ENCODE measurements at places on chromosomes 6 and 20.

DNA sequence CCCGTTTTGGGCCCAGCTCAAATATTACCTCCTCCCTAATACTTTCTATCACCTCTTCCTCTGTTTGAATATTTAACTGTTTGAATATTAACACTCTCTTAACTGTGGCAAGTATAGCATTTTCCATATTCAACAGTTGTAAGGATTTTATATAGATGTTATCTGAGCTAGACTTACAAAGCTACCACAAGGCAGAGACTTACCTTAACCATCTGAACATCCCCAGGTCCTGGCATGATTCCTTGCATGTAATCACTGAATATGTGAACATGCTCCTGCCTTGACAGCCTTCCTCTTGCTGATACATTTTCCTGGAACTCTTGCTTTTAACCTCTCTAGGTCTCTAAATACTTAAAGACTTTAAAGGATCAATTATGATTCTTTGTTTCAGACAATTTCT is 182.4 kb downstream of the MCHR2 start:
- DNase-seq = no peak

- no peak for DNase-seq
Measured at GRCh38 chr6:43828711-43829110, 58.7 kb downstream of the VEGFA start.

GRCh38 chr20:22562620-22563019 is 21.8 kb downstream of the FOXA2 start:
- no peak for DNase-seq

- no peak for DNase-seq
Measured at GRCh38 chr20:63963348-63963741, 6.4 kb downstream of the ZNF512B start.

DNA sequence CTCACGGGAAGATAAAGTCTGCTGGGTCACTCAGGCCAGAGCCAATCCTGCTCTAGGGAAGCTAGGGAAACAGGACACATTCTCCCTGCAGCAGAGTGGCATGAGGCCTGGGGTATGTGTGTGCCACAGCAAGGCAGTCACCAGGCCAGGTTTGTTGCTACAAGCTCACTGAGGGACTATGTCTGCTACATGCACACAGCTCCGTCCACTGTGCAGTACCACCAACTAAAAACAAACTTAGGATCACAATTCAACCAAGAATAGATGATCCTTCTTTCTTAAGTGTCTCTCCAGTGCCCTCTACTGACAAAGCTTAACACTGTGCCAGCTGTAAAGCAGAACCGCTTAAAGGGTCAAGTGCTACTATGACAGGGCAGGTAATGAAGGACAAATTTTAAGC is 192.5 kb downstream of the PTPRK start:
- no peak for DNase-seq

GRCh38 chr6:112634376-112634775 is 287.2 kb downstream of the RFPL4B start:
- DNase-seq = no peak

- DNase-seq = no peak
Measured at GRCh38 chr20:14691994-14692393, 354.6 kb upstream of the FLRT3 start.

DNA sequence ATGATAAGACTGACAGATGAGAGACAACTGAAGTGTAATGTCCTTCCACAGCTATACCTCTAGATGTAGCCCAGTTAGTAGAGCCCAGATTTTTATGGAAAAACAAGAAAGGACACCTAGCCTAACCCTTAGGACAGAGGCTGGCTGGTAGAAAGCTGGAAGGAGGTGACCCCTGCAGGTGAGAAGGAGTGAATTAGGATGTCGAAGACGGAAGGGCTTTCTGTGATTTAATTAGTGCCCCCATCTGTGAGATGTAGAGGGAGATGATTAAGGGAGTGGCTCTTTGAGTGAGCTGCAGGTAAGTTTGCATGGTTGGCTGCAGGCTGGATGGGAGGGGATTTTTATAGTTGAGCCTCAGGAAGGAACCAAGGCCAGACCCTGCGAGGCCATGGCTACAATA is 82.8 kb downstream of the GFRA4 start:
- DNase-seq = no peak
